ENCODE measurements at places on chromosomes 16 and 17. TPM values are rescaled to one million over a fixed set of nuclear protein-coding genes. Genes with fewer than 3 reads are reported as not detected.

Gene GPRC5C
- 7.2 TPM for total RNA-seq

Gene GPR179
- 0.14 TPM for total RNA-seq

Gene KRT28
- not detected for total RNA-seq

Gene VPS4A
- total RNA-seq: 45.5 TPM

Gene SOST
- not detected for total RNA-seq

Gene MT1F
- total RNA-seq: 4.3 TPM

Gene SRL
- under 0.01 TPM for total RNA-seq

All from nasal cavity respiratory epithelium epithelial cell of viscerocranial mucosa (primary cell).